ENCODE measurements at places on chromosomes 12 and 14.
A peak's percentile ranks its signal among the peaks of the same experiment; 100 is the strongest.

GRCh38 chr14:36511981-36512584, 7.9 kb downstream of the NKX2-1 start:
- DNase-seq: no peak

DNA sequence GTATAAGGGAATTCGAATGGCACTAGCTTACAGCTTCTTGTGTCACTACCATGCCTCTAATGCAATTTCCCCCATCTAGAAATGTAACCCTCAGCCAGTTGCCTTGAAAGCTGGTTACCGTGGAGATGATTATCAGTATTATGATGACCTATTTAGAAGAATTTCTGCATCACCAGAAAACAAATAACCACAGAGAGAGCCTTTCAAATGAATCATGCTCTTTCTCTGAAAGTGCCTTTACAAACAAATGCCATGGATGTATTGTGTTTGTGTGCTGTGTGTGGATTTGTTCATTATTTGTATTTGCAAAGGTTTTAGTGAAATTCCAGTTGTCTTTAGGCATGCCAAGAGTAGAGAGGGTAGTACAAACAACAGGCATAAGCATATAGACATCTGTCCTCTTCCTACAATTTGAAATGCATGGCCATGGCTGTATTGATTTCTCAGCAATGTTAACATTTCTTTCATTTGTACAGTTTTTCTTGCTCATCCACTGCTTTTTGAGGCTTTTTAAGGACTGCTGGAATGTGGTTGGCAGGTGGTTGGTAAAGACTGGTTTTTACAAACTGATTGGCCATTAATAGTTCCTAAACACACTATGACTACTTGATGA, 266.5 kb downstream of the PAWR start:
- no peak for DNase-seq

GRCh38 chr14:44783901-44784300, 177.8 kb downstream of the KLHL28 start:
- no peak for DNase-seq

DNA sequence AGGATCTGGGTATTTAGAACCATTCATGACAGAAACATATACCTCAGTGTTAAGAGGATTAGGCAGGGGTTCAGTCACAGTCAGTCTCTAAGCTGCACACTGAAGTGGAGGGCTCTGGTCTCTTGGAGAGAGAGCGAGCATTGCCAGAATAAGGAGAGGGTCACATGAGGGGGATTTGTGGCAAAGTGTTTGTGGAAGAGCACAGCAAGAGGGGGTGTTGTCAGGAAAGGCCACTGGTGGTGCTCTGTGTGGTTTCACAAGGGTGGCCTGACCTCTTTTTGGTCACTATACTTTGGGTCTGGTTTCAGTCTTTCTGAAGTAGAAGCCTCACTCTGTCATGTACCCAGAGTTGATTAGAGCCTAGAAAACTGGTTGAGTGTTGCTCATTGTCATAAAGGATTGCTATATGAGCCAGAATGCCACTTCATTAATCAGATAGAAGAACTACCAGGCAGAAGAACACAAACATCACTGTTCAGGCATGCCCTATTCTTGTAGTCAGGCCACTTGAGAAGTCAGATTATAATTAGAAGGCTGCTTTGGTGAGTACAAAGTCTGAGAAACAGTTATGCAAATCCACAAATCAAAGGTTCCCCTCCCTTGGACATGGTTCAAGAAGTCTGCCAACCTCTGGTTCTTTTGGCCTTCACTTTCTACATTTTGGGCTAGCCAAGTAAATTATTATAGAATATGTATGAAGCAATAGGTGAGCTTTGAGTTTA, 8.4 kb downstream of the TMEM19 start:
- peak; percentile 28 for DNase-seq
